ENCODE measurements at places on chromosomes 13 and 19.

- DNase-seq = no peak
These were observed 3.4 kb downstream of the ERCC1 start for GRCh38 chr19:45420356-45420755.

- no peak for DNase-seq
These were observed 6.1 kb downstream of the SACS start for GRCh38 chr13:23427342-23427843.

GRCh38 chr13:41858780-41859179, 102.1 kb downstream of the VWA8 start:
- no peak for DNase-seq

DNA sequence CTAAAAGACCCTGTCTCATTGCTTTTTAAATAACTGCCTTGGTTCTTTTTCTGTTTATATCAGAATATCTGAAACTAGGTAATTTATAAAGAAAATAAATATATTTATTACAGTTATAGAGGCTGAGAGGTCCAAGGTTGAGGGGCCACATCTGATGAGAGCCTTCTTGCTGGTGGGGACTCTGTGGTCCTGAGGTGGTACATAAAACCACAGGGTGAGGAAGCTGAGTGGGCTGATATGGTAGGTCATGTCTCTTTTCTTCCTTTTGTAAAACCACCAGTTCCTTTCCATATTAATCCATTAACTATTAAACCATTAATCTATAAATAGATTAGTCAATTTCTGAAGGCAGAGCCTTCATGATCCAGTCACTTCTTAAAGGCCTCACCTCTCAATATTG, 109.5 kb upstream of the SPRY2 start:
- no peak for DNase-seq

- no peak for DNase-seq
These were observed 68.7 kb downstream of the ING1 start for GRCh38 chr13:110782185-110782584.

GRCh38 chr19:49524812-49525455, 2.9 kb upstream of the RCN3 start:
- DNase-seq = no peak

Measured in NCI-H1417 (cell line).